ENCODE measurements at places on chromosomes 5 and 9. TPM values are rescaled to one million over a fixed set of nuclear protein-coding genes. Genes with fewer than 3 reads are reported as not detected.

DNA sequence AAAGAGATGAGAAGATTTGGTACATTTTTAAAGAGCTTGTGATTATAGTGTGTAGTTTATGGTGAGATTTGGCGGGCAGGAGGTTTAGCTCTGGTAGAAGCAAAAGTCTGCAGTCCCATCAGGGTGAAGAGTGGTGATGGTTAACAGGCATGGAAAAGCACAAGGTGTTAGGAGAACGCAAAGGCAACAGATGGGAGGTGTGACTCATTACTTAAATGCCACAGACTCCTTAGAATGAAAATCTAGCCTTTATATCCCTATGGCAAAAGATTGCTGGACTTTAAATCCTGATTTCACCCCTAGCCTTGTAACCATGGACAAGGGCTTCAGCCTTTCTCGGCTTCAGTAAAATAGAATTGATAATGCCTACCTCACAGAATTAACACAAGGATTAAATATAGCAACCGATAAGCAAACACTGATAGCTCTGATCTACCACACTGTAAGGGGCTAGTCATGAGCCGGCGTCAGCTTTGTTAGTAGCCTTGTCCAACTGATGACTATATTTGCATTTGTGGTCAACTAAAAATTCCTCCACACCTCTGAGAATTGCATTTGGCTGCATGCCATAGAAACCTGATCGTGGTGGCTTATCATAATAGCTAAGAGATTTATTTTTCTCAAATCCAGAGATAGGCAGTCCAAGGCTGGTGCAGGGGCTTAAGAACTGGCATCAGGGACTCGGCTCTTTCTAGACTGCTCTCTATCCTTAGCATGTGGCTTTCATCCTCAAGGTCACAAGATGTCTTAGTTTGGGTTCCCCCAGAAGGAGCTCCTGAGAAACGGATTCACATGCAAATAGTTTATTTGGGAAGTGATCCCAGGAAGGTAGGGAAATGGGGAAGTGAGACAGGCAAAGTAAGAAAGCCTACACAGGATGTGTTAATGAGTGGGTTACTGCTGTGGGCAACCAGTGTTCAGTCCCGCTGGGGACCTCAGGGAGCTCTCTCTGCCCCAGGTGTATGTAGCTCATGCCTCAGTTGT, 19.6 kb downstream of the MFAP3 start:
- no peak for DNase-seq

- DNase-seq = no peak
Measured at GRCh38 chr5:135436951-135437418, 10.2 kb downstream of the DCANP1 start.

- no peak for DNase-seq
Measured at GRCh38 chr5:161305601-161306000, 240.9 kb downstream of the GABRB2 start.

DNA sequence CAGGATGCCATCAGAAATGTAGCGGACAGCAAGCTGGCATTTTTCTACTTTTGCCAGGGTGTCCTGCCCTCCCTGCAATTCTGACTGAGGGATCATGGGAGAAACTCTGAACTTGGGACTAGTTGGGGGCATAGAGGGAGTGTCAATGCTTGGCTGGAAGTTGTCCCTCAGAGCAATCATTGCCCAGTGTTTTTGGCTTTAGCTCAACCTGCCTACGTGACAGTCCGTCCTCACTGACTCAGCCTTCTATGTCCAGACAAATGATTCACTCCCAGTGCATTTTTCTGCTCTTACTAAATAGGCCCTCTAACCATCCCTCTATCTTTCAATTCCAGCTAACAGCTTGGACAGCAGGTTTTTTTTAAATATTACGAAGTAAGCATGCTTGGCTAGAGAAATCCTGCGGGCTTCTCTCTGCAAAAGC, 627.4 kb downstream of the TLR4 start:
- no peak for DNase-seq

GRCh38 chr5:94693845-94694370, 75.4 kb downstream of the SLF1 start:
- no peak for DNase-seq

DNA sequence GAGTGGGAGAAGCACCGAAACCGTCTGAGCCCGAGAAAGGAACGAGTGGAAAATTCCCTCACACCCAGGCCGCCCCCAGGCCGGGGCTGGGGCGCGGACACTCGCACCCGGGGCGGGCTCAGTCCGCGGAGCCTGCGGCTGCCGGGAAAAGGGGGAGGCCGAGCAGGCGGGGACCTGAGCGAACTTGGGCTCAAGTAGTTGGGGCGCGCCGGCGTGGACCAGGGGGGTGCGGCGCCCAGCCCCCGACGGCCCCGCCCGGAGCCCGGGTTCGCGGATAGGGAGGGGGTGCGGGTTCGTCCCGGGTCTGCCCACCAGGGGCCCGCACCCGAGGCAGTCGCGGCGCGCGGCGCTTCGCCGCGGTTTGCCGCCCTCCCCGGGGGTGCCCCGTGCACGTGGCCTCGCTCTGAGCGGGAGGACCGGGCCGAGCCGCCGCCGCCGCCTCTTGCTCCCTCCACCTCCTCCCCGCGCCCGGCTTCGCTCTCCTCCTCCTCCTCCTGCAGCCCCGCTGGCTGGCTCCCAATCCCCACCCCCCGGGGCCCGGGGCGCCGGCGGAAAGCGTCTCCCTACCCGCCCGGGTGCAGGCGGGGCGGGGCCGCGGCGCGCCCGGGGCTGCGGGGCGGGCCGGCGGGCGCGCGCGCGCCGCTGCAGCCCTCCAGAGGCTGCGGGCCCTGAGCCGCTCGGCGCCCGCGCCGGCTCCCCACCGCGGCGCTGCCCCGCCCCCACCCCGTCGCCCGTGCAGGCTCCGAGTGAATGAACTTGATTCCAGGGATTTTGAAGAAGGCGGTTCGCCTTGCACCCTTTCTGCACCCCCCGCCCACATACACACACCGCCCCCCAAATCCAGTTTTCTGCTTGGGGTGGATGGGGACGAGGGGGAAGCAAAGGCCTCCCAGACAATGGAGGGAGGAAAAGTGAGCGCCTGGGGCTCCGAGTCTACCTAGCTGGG, 1.3 kb upstream of the NFIB start:
- peak; percentile 75 for DNase-seq

DNA sequence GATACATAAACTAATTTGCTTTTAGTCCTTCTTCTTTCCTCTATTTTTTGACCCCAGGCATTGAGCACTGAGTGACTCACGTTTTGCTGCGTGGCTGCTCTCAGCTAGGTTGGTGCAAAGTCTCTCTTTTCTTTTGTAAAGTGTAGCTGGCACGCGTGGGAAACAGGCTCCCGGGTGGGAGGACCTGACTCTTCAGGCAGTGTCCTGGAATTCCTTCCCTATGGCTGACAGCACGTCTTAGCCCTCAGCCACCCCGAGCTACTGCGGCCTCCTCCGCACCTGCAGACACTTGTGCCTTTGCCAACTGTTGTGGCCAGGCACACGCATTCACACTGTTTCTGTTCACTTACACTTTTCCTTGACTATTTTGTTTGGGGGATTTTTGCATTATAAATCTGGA, 877 bp upstream of the SCGB3A1 start:
- no peak for DNase-seq

- no peak for DNase-seq
Measured at GRCh38 chr5:157446412-157446935, 13.5 kb upstream of the NIPAL4 start.

DNA sequence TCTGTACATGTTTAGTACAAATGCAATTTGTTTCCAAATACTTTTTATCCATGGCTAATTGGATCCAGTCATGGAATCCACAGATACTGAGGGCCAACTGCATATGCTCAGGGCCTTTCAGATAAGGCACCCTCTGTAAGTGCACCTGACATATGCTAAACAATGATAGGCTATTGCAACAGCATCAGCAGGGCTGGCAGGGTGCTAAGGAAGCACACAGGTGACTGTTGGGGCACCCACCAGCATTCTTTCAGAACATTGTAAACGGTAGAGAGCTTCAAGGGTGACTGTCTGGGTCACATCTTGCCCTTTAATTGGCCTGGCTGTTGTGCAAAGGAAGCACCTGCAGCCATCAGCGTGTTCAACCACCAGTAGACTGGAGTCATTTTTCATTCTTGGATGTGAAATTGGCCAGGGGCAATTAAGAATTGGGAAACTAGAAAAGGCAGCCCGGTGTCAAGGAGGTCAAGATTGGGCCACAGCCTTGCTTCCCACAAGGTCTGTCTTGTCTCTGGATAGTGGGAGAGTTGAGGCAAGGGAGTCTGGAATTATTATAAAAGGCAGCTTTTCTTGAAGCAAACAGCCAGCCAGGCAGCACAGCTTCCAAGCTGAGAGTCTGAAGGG, 129.3 kb upstream of the RAI14 start:
- no peak for DNase-seq

DNA sequence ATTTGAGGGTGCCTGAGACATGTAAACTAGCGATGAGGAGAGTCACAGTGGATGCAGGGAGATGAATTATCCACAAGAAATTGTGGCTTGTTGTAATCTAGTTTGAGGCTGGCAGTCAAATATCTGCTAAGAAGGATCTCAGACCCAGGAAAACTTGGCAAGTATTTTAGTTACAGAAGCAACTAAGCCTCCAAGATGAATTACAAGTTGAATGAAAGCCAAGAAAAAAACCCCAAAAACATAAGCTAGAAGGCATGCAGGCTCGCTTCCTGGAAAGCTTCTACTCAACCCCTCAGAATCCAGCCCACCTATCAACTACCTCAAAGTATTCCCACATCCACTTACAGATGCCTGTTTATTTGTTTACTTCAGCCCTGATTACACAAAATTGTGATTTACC, 696.9 kb downstream of the MAT2B start:
- DNase-seq = no peak

- DNase-seq = no peak
Measured at GRCh38 chr5:129116797-129117196, 22.2 kb downstream of the ISOC1 start.

Gene NR4A3
- 0.18 TPM for polyA plus RNA-seq

DNA sequence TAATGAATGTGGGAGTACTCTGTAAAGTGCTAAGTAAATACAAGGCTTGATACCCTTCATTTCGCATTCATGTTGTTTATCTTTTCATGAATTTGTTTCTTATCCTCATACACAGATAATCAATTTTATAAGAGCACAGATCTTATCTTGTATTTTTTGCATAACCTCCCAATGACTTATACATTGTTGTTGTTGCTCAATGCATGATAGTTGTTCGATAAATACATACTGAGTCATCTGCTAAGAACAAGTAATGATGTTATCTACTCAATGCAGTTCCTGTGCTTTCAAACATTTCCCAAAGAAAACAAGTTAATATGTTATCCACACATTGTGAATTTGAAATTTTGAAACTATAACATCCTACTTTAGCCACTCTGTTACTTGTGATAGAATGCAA, 60.7 kb downstream of the TAF11L14 start:
- DNase-seq = no peak

DNA sequence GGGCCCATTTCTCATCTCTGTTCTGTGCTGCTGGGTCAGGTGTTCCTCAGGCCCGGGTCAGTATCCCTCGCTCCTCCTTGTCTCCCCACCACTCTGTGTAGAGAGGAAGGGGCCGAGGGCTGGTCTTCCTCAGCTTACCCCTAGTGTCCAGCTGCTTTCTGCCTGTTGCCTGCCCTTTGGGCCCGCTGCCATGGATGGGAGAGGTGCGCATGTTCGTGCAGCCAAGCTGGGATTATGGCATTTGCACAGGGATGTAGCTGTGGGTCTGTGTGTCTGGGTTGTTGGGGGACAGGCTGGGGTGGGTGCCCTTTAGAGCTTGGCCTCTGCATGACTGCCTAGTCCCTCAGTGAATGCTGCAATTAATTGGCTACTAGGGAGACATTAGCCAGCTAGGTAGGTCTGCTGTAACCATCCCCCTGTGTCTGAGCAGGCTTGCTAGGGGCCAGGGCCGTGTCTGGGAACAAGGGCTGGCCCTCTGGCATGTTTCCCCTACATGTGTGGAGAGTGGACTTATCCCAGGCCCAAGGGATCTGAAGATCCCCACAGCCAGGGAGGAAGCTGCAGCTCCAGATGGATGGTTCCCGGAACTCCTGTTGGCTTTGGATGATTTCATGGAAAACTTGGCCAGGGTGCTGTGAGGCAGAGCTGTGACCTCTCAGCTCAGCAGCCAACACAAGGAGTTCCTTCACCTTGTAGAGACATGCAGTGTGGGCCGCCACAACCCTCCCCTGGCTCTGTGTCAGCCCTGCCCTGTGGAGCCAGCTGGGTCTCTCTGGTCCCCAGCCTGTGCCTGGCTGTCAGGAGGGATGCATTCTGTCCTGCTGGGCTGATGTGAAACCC, 161.9 kb downstream of the MACROH2A1 start:
- no peak for DNase-seq

- no peak for DNase-seq
Measured at GRCh38 chr5:114101153-114101552, 260.7 kb upstream of the KCNN2 start.

GRCh38 chr9:135032041-135032835, 55.2 kb upstream of the OLFM1 start:
- no peak for DNase-seq

DNA sequence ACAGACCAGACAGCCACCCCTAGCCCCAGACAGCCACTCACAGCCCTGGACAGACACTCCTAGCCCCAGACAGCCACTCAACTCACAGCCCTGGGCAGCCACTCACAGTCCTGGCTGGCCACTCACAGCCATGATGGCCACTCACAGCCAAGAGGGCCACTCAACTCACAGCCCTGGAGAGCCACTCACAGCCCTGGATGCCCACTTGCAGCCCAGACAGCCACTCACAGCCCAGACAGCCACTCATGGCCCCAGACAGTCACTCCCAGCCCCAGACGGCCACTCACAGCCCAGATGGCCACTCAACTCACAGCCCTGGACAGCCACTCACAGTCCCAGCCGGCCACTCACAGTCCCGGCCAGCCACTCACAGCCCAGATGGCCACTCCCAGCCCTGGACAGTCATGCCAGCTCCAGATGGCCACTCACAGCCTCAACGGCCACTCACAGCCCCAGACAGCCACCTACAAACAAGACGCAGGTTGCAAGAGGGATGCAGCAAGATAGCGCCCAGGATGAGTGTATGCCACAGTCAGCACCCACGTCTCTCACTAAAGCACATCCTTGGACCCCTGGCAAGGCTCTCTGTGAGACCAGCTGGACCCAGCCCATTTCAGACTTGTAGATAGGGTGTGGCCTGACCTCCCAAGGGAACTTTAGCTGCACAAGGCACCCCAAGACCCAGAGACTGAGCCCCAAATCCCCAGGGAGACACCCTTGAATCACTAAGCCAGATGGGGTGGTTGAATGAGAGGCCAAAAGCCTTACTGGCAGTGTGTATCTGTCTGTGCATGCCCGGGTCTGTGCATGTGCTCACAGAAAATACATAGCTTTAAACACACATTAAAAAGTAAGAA, 22.4 kb downstream of the ZDHHC11B start:
- no peak for DNase-seq

Gene ACOT12
- 1.2 TPM for polyA plus RNA-seq

DNA sequence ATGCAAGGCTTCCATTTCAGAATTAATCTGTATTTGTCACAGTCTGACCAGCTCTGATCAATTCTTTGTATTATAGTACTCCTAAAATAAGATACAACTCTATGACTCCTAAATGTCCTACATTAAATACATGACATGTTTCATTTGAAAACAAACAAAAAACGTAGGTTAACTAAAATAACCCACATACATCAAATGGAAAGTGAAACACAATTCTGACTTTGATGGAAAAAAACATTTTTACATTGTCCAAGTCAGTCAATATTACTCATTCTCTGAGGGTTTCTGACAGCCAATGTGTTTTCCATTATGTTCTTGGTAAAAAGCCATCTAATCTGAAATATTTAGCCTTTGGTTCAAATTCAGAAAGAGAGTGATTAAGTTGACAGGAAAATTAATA, 8.7 kb downstream of the HMGCS1 start:
- DNase-seq = no peak

Gene PHF2
- polyA plus RNA-seq = 37.8 TPM

Gene PHF24
- polyA plus RNA-seq = 0.33 TPM
